ENCODE measurements at places on chromosomes 6 and 20.
A peak's percentile ranks its signal among the peaks of the same experiment; 100 is the strongest.

DNA sequence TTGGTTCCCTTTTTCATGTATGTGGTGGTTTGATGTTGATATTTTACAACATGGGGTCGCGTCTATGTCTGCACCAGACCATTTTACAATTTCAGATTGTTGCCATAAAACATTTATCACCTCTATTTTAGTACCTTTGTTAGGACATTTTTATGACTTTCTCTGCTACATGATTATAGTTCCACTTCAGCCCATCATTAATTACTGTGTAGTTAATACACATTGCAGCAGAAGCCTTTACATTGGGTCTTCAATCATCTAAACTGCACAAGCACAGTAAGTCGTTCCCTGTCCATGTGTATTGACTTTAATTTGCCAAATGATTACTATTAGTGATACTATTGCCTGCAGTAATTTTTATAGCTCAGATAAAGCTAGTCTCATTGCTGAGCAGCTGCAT is 15.7 kb upstream of the TMEM217 start:
- no peak for DNase-seq

DNA sequence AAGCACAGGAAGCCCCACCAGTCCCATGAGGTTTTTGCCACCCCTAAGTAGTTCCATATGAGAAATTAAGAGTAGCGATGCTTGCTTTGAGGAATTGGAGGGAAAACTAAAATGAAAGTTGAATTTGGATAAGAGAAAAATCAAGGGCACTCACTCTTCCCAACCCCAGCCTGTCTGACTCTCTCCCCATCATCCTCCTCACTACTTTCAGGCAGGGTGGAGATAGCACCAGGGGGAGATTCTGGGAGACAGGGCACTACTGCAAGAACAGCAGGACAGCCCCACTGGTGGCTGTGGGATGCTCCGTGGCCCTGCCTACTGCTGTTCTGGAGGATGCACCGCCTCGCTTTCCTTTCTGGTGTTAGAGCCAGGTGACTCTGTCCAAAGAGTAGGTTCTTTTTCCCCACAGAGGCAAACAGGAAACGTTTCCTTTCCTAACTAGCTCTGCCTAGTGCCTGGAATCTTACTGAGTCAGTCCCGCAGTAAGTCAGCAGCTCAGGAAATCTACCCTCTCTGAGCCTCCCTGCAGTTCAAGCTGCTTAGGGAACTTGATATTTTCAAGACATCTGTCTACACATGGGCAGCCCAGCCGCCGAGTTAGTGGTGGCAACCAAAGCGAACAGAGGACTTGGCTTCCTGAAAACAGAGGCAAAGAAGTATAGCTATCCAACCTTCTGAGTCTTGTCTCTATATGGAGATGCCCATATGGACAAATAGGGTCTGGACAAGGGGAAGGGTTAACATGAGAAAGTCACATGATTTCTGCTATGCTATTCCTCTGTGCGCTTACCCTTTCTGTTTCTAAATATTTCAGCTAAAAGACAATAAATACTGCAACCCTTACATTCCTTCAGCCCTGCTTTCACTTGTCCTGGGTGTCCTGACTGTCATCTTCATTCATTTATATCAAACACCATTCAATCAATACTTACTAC is 11.4 kb downstream of the HLA-E start:
- DNase-seq, result no peak

DNA sequence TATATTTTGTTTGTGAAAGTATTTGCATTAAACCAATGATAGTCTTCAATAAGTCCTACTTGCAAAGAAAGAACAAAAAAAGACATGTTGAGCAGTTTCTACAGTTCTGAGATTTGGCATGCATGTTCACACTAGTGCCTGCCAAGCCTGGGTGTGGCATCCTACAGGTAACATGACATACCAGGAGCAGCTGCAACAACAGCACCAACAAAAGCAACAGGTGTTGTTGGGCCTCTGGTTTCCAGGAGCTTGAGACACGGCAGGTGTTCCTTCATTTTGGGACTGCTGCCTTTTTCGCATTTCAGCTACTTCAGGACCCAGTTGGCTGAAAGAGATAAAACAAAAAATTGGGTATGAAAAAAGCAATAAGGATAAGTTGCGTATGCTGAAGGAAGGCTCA is 41.2 kb upstream of the MTRF1L start:
- no peak for DNase-seq

DNA sequence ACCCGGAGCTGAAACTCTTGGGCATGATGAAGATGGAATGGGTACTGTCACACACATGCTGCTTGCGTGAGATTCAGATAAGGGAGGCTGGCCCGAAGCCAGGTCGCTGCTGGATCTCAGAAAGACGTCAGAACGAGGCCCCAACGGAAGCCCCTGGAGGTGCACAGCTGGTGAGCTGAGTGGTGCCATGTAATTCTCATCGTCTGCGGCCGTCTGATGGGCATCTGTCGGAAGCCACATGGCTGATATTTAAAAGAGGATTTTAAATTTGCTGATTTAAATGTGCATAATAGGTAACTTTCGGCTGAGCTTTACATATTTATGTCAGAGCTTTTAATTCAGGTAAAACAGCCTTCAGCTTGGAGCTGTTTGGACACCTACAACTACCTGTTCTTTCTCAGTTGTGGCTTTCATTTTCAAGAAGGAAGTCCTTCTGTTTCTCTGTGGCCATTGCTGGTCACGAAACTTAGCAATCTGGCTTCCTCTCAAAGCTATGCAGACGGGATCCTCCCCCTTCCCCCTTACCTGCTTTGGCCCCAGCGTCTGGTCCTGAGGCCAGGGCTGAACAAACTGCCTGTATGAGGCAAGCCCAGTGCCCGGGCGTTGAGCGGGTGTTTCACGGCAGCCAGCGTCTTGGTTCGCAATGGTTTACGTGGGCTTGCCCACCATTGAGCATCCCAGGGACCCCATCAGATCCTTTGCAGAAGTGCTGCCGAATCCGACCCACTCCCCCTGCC is 9.2 kb downstream of the SLCO4A1 start:
- no peak for DNase-seq

GRCh38 chr6:31952140-31952805 is 6.4 kb downstream of the CFB start:
- DNase-seq, result peak; percentile 43

All from A549 (cell line).